Left ventricle myocardium superior (tissue), 1 donor: ENCODE measurements at places on chromosomes 3 and 15. TPM values are rescaled to one million over a fixed set of nuclear protein-coding genes. Genes with fewer than 3 reads are reported as not detected.

GRCh38 chr3:25427942-25428788 is at the start of gene RARB:
Gene RARB (plus strand): TSS chr3:25428263. CDS start chr3:25428732, 469 bp downstream.
- peak; percentile 73 for DNase-seq

DNA sequence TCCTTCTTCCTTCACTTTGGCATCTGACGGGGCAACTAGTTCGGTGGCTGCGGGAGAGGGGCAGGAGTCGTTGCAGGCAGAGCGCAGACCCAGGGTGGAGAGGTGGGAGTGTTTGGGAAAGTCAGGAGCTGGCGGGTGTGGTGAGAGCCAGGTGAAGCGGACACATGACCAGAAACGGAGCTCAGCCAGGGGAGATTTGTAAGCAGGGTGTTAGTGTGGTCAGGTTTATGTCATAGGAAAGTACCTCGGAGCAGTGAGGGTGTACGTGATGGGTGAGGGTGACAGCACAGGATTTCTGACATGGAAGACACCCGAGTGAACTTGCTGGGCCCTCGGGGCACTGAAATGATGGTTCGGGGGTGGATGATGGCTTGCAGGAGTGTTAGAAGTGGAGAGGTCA is 247.4 kb upstream of the TPM1 start:
- no peak for DNase-seq

DNA sequence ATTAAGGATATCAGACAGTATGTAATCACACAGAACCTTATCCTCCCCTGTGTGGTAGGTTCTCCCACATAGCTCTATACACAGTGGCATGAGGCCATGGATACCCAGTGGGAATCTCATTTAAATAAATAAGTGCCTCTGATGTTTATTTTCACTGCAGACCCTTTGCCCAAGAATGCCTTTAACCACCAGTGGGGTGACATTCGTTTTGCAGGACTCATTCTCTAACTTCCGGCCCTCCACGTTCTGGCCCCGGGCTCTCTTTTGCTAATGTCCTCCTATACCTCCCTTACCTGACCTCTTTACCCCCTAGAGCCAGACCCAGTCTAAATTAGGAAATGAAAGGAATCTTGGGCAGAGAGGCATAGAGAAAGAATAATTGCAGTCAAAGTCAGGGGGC is 8.3 kb downstream of the CCDC80 start:
- DNase-seq, result no peak

DNA sequence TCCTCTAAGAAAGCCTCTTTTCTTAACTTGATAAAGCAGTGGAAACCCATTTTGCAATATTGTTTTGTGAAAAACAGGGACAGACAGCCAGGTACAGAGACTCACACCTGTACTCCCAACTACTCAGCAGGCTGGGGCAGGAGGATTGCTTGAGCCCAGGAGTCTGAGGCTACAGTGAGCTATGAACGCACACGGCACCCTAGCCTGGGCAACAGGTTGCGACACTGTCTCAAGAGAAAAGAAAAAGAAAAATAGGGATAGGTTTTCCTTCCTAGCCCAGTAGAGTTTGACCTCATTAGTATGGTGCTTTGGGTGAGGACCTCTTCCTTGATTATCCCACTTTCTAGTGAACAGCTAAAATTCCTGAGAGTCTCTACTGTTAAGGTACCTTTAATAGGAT is 17.5 kb upstream of the YEATS2 start:
- no peak for DNase-seq

DNA sequence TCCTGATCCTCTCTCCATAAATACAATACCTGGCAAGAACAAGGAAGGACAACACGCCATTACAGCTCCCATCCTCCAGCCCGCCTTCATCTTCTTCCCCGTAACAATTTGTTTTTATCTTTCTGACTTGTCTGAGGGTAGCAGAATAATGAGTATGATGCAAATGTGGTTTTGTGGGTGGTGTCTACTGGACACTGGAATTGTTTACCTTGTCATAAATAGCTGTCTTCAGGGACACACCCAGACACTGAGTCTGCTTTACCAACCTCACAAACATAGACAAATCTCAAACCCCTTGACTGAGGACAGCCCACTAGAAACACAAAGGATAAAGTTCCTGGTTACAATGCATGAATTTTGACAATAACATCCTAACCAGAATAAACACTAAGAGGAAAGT is 13.4 kb downstream of the WDR72 start:
- DNase-seq, result no peak

GRCh38 chr3:172651936-172652625 is 58.8 kb downstream of the NCEH1 start:
- no peak for DNase-seq

- no peak for DNase-seq
These were observed 18.6 kb downstream of the KBTBD13 start for GRCh38 chr15:65095011-65095746.

DNA sequence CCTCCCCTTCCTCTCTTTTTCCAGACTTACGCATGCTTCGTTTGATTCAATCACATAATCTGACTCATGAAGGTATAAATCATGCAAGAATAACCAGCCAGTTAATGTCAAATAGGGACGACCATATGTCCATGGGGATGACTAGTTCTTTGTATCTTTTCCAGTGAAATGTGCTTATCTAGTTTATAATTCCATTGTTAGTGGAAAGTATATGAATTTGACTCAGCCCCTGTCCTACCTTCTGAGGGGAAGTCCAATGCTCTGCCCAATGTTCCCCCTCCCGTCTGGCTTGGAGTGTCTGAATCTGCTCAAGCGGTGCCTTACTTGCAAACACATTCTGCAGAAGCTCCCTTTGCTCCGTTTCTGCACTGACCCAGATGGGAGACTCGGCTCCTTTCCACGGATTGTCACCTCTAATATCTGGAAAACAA is 55.0 kb upstream of the EPHB3 start:
- no peak for DNase-seq

DNA sequence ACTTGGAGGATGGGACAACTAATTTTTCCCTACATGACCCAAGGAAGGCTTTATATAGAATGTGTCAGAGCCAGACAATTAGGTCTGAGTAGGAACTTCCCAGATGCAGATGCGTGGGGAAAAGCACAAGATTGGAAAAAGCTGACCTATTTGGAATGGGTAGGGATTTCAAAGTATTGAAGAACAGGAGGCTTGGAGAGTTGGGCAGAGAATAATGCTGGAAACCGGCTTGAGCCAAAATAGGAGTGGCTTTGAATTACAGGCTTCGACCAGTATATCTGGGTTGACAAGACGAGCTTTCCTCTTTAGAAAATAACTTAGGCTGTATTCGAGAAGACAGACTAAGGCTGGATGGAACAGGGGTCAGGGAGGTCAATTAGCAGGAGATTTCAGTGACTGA is 181.1 kb downstream of the GBE1 start:
- no peak for DNase-seq

DNA sequence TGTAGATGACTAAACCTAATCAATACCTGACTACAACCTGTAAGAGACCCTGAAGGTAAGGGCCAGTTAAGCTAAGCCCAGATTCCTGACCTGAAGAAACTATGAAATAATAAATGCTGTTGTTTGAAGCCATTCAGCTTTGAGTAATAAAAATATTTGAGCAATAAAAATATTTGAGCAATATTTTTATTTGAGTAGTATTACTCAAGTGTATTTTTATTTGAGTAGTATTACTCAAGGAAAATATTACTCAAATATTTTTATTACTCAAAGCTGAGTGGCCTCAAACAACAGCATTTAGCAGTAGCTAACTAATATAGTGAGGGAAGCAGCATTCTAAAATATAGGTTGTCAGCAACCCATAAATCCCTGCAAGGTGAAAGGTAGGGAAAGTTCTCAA is 143.8 kb upstream of the RARB start:
- DNase-seq, result no peak

DNA sequence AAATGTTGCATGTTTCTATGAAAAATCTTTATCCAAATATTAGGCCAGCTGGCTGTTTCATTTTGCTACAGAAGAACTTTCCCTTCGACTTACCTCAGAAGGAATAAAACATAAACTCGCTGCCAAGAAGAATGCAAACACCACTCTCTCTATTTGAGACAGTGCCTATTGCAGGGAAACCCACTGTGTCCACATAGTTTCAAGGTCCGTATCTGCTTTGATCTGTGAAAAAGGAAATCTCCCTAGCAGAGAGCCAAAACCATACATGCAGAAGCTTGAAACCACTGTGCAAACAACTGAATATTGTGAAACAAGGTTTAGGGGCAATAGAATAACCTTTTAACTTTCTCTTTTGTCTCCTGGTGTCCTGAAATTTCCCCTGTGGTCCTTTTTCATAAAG is 35.0 kb upstream of the CAPN7 start:
- no peak for DNase-seq

DNA sequence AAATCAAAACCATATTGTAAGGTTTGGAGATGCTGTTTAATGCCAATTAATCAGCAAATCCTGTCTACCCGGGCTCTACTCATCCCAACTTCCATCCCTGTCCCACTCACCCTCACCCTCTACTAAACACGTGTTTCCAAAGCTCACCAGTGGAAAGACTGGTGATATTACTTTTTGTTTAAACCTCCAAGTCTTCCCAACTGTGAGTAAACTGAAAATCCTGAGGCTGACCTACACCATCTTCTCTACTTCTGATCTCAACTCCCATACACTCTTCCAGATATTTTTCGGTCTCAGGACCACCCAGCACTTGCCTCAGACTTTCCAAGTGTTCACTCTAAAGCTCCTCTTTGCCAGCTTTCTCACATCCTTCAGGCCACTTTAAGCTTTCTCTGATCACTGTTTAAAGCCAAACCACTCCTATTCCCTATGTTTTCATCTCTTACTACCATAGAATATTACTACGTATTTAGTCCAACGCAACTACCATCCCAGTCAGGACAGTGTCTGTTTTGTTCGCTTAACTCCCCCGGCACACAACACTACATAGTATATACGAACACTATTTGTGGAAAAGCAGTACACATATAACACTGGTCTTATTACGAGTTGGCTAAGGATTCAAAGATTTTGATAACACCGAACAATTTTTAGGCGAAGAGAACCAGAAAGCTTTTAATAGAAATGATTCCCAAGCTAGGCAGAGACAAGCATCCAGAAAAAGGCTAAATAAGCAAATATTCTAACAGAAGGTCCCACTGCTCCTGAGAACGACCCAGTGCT is 684 bp downstream of the RPL4 start:
- no peak for DNase-seq

GRCh38 chr3:136750897-136751315 is 1.3 kb downstream of the STAG1 start:
- DNase-seq, result no peak

GRCh38 chr3:16112910-16113504 is 61.5 kb upstream of the GALNT15 start:
- no peak for DNase-seq

- DNase-seq, result no peak
These were observed 137.4 kb downstream of the MBNL1 start for GRCh38 chr3:152405915-152406802.

- DNase-seq, result no peak
These were observed 20.1 kb downstream of the DIPK2A start for GRCh38 chr3:143991713-143992112.

DNA sequence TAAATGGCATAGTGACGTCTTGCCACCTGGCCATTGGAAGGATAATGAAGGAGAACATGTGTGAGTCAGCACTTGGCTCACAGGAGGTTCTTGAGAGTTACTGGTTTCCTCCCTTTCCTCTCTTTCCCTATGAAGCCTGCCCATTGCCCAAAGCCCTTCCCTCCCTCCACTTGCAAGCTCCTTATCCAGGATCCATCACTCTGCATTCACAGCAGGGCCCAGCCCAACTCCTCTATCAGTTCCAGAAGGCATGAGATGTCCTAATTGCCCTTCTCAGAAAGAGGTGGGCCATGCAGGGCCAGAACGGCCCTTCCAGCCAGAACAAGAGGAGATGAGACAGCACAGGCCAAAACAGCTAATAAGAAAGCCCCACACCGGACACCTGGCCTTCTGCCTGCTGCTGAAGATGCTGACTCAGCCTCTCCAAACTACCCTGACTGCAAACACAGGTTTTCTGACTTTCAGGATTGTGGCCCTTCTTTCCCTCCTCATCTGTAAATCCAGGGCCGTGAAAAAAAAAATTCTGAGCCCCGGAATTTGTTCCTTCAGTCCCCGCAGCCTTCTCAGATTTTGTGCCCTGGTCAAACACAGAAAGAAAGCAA is 29.7 kb downstream of the HAPLN3 start:
- DNase-seq, result no peak

DNA sequence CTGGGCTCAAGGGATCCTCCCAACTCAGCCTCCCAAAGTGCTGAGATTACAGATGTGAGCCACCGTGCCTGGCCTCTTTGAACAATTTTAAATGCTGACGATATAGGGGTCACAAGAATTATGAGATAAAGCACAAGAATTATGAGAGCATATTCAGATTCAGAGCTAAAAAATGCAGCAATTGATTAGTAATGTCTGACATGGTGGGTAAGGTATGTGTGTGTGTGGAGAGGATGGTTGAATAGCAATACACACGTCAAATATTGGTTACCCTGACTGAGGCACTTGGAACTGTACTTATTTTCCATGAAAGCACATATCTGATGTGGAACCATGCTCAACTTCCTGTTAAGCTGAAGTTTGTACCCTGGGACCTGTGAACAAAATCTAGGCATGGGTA is 115.6 kb downstream of the EOMES start:
- no peak for DNase-seq

DNA sequence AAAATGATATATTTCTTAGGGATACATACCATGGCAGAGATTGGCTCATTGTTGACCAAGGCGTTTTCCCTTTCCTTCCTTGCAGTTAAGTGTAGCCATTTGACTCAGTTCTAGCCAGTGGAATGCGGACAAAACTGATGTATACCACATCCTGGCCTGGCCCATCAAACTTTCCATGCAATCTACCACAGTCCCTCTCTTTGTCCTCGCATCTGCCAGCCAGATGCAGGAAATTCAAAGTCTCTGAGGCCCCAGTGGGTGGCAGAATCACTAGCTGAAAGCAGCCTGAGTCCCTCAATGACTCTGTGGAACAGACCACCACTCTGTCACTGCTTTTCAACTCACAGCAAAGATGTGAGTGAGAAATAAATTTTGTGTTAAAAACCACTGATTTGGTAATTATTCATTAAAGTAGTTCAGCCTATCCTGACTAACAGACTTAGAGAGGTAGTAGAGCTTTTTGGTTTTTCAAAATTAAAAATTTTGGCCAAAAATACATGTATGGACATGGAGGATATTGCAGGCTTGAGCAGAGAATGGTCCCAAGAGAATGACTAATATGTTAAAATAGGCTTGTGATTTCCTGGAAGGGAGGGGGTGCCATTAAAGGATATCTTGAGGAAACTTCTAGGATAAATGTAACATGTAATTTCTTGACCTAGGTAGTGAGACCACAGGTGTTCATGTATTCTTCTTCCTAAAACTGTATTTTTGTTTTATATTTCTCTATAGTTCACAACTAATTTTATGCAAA is 10.9 kb downstream of the LRRFIP2 start:
- no peak for DNase-seq

PODXL2 gene
- 1.5 TPM for total RNA-seq

ITGA11 gene
- 23.5 TPM for total RNA-seq

GAP43 gene
- 0.25 TPM for total RNA-seq

TNFSF10 gene
- total RNA-seq, result 18.8 TPM

GASK1A gene
- total RNA-seq, result 0.59 TPM

TPRG1 gene
- 2.7 TPM for total RNA-seq

CHAC1 gene
- total RNA-seq, result 2.2 TPM

EPHA3 gene
- total RNA-seq, result 1.9 TPM

PLSCR5 gene
- total RNA-seq, result not detected

FOXL2 gene
- not detected for total RNA-seq

CHRNA3 gene
- not detected for total RNA-seq
